ENCODE measurements at places on chromosomes 7 and 10.
A peak's percentile ranks its signal among the peaks of the same experiment; 100 is the strongest.

GRCh38 chr10:27624941-27625340 lies 120.7 kb downstream of the MKX start:
- no peak for DNase-seq

GRCh38 chr7:86963599-86964230 lies 95.7 kb downstream of the ELAPOR2 start:
- no peak for DNase-seq

GRCh38 chr10:62732841-62733653 lies 71.5 kb upstream of the ADO start:
- DNase-seq, result peak; percentile 48

DNA sequence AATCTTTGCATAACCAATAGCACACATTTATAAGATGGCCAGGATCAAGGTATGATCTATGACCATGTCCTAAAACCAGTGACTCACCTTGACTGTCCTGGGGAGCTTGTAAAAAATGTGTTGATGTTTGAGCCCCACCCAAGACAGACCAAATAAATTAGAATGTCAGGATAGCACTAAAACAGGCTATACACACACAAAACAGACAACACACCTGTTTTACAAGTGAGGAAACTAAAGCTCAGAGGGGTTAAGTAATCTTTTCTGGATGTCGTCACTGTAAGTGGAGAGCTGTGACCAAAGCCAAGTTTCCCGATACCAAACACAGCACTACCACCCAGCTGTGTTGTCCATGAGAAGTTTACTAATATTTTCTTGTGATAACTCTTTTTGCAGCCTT lies 84.5 kb downstream of the AVL9 start:
- no peak for DNase-seq

DNA sequence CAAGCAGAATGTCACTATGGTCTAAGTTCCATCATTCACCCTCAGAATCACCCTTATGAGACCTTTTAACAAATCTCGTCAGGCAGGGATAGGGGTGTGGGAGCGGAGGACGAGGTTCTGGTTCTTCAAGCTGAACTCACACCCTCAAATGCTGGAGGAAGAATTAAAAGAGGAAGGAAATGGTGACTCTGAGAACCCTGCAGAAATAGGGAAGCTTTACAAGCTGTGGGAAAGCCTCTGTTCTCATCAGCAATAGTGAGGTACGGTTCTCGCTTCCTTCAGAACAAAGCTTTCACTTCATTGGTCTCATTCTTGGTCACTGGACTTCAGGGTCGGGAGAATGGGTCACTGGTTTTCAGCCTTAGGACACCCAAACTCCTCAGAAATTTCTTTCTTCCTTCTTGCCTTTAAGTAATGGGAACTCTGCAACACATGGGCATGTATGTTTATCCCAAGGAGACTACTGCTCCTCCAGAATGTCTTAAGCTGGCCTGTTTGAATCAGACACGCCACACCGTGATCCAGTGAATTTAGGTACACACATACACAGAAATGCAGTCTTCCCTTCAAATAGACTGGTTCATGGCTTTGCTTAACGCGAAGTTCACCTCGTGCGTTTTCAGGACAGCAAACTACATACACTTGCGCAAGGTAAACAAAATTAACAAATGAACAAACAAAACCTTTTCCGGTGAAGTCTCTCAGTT lies 226.0 kb downstream of the SFMBT2 start:
- peak; percentile 89 for DNase-seq

- no peak for DNase-seq
Observed at GRCh38 chr10:121624836-121625486, 26.7 kb upstream of the FGFR2 start.

DNA sequence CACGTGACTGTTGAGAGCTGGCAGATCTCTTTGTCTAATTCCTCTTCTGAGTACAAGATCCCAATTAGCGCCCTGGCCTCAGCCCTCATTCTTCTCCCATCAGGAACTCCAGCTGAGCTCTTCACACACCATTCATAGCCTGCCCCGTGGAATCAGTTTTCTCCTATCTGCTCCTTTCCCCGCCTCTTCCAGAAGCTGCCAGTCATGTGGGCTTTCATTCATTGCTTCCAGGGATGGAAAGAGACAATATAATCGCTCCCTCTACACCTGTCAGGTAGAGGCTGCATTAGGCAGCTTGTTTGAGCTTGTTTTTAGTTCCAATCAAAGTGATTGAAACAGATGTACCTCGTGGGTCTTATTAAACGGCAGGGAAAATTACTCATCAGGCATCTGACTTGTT lies 515.8 kb downstream of the TYW1 start:
- DNase-seq, result no peak

DNA sequence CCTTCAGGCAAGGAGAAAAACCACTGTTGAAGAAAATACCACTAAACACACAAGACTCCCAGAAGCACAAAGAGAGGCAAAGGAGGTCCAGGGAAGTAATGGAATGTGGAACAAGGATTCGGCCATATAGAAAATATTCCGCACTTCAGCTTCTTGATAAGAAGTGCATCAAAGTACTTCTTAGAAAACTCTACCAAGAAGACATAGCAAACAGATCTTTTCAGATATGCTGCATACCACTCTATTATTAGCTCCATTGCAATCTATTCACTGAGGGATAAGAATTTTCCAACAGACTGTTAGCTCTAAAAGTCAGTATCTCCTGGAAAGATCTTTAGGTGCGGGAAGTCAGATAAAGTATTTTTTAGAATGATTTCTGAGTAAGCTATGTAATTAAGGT lies 231.8 kb downstream of the WDR11 start:
- no peak for DNase-seq

GRCh38 chr10:86753051-86753450 lies 3.4 kb upstream of the BMPR1A start:
- DNase-seq, result no peak

GRCh38 chr10:49627644-49628247 lies 13.9 kb downstream of the CHAT start:
- no peak for DNase-seq

DNA sequence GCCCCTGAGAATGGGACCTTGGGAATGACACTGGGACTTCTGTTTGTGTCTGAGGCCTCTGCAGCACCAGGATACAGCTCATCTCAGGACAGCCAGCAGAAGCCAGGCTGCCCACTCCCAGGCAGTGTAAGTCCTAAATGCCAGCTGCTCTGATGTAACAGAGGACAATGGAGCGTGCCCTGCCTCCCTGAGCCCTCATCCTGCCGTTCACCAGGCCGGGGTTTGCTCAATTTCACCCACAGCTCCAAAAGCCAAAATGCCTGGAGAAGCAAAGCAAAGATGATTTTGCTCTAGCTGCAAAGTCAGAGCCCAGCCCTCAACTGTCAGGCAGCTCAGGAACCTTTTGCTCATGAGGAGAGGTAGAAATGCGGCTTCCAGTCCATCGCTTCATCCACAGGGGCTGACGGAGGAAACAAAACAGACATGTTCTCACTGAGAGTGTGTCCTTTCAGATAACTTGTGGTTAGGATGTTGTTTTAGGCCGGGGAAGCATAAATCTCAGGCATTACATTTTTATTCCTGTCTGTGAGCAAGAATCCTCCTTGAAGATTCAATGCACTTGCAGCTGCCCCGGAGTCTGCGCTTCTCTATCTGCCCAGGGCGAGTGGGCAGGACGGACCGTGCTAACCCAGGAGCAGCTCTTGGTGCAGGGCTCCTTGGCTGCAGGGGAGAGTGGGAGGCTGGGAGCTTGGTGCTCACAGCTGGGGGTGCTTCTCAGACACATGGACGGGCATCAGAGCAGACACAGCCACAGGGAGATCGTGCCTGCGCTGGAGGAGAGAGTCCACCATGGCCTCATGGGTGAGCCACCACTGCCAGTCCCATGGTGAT lies 83.2 kb upstream of the CHST15 start:
- DNase-seq, result no peak

- DNase-seq, result no peak
Observed at GRCh38 chr10:31679936-31680335, 248.7 kb downstream of the ARHGAP12 start.

DNA sequence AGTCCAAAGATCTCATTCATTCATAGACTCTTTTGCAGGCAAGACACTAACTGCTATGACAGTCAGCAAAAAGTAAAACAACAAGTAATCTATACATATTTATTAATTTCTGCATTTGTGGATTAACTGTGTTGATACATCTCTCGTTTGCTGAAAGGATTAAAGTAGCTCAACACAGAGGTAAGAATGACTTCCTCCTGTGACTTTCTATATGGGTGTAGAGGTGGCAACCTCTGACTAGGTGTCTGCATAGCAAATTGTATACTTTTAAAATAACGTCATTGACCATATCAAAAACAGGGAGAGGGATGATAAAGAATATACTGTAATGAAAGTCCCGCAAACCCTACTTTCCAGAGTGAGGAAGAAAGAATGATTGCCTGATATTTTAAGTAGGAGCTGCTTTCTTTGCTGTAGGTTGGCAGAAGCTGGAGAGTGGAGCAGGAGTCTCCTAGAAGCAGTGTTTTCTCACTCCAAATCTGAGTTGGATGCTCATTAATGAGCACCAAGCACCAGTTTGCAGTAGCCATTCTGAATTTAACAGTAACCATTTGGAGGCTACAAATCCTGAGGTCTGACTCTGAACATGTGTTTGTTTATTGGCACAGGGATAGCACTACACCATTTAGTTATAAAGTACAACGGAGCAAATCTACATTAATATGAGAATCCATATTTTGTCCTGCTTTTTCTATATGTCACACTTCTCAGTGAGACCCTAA lies 9.2 kb upstream of the LRRN3 start:
- DNase-seq, result no peak

GRCh38 chr7:67105377-67105776 lies 108.7 kb downstream of the TYW1 start:
- peak; percentile 26 for DNase-seq

DNA sequence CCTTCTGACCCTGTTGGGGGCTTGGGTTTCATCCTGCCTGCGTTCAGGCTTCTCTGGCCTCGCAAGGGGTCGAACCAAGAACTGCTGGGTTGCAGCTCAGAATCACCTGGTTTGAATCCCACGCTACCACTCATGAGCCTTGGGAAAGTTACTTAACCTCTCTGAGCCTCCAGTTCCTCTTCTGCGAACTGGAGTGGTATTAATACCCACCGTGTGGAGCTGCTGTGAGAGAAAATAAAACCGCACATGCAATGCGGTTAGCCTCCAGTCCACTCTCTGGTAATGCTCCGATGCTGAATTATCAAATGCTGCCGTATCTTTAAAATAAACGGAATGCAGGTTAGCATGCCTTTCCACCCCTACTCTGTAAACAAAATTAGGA lies 171.9 kb downstream of the ARHGAP12 start:
- DNase-seq, result peak; percentile 43

- DNase-seq, result no peak
Observed at GRCh38 chr7:54837168-54837567, 78.2 kb upstream of the SEC61G start.

- no peak for DNase-seq
Observed at GRCh38 chr10:58631715-58632114, 119.0 kb downstream of the BICC1 start.

DNA sequence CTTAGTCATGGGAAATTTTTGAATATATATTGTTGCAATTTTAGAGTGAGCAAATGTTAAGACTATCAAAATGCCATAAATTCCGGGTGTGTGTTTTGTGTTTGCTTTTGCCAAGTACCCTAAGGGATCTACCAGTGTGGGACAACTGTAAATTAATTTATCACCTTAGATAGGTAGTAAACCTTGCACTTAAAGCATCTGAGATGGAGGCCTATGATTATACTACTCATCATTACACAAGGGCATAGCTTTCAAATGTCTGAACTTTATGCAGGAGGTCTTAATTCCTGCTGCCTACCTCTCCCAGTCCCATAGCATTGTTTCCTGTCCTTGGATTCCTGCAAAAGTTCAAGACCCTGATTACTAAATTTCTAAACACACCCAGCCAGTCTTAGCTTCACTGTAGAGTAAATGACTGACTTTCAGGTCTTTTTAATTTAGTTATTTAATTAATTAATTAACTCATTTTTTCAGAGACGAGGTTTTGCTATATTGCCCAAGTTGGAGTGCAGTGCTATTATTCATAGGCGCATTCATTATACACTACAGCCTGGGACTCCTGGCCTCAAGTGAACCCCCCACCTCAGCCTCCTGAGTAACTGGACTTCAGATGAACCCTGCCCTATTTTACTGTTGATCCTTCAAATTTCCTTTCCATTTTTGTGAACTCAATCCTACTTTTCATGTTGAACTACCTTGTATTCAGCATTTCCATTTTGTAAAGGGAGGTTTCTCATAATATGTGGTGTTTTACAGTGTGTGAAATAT lies 47.0 kb downstream of the THSD7A start:
- no peak for DNase-seq

- DNase-seq, result no peak
Observed at GRCh38 chr10:19933772-19934171, 117.5 kb downstream of the PLXDC2 start.

- no peak for DNase-seq
Observed at GRCh38 chr10:114772496-114773196, 48.9 kb upstream of the FHIP2A start.

GRCh38 chr10:79496896-79497295 lies 15.4 kb upstream of the EIF5AL1 start:
- DNase-seq, result no peak

GRCh38 chr10:86644152-86644793 lies 10.1 kb upstream of the OPN4 start:
- DNase-seq, result no peak

- DNase-seq, result no peak
Observed at GRCh38 chr7:134829380-134829986, 50.0 kb downstream of the CALD1 start.
